ENCODE measurements at places on chromosomes 1 and 21.

- DNase-seq = no peak
Measured at GRCh38 chr1:12142141-12142823, 24.5 kb upstream of the TNFRSF1B start.

DNA sequence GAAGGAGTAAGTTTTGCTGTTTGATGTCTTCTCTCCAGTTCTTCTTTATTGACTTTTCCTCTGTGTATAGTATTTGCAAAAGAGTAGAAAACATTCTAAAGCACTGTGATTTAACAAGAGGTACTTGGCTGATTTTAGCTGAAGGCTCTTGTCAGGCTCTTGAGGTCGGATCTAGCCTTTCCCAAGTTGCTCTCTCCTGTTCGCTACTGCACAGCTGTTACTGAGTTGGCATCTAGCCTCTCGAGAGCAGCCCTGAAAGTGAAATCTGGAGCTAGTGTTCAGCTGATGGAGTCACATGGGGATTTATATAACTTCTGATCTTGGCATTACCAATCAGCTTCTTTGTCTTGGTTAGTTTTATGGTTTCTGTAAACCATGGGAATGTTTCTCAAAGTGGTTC, 193.1 kb downstream of the RYR2 start:
- DNase-seq = no peak

DNA sequence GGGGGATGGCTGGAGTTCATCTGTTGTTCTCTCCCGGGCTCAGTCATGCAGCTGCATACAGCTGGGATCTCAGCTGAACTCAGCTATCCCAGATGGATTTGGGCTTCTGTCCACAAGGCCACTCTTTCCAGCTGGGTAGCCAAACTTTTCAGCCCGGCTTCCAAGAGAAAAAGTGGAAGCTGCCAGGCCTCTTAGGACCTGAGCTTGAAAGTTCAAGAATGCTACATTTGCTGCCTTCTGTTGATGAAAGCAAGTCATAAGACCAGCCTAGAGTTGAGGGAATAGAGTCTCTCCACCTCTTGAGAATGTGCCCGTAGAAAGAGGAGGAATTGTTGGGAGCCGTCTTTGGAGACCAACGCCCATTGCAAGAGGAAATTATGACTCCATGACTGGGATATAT, 95.3 kb downstream of the C1orf21 start:
- DNase-seq = no peak

GRCh38 chr1:198929961-198930599, 291.2 kb downstream of the PTPRC start:
- no peak for DNase-seq

GRCh38 chr1:59046730-59047157, 250.2 kb upstream of the FGGY start:
- peak; percentile 8 for DNase-seq

DNA sequence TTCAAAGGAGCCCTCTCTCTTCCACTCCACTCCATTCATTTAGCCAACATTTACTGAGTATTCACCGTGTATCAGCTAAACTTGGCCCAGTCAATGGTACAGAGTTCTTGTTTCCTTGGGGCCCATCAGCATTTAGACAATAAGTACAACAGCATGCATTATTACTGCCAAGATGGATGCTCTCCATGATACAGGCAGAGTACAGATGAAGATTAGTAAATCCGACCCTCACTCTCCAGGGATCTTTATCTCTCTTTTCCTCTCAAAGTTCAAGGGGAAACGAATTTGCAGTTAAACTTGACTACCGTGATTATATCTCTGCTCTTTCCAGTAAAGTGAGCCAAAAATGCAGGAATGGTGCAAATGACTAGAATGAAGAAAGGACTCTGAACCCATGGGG, 184.6 kb upstream of the DUSP10 start:
- DNase-seq = no peak

DNA sequence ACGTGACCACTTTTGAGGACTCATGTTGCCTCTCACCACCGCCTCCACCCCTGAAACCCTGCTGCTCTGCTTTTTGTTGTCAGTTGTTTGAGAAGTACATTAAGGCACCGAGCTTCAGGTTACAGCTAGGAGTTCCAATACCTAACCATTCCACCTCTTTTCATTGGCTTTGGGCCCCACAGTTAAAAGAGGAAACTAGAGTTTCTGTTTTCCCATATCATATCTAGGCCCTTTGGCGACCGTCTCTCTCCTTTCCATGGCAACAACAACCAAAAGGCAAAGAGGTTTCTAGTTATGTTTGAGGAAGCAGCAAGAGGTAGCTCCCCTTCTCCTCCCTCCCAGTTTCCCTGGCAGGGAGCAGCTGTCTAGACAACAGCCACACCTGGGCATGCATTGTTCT, 5.9 kb downstream of the ANKRD35 start:
- DNase-seq = no peak

GRCh38 chr1:231636157-231636556, 9.6 kb downstream of the DISC1 start:
- DNase-seq = no peak

DNA sequence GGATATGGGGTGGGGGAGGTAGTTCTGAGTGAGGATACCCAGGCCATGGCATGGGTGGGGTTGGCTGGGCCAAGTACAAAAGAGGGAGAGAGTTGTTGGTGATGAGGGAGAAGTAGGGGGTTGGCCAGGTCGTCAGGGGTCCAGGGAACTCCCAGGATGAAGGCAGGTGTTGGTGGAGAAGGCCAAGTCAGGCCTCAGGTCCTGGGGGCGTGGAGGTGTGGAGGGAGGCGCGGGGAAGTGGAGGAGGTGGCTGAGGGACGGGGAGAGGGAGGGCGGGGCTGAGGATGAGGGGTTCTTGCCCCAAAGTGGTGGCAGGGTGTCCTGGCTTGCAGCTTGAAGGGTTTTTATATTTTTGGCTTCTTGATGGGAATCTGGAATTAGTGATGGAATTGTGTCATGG, 61.1 kb downstream of the FOXO6 start:
- DNase-seq = no peak

- DNase-seq = no peak
Measured at GRCh38 chr1:61942856-61943255, 200.6 kb downstream of the PATJ start.

GRCh38 chr1:29569971-29570634, 333.8 kb downstream of the PTPRU start:
- no peak for DNase-seq

- DNase-seq = peak; percentile 41
Measured at GRCh38 chr1:23743287-23744152, at the start of gene ELOA. Gene ELOA (plus strand): TSS chr1:23743471. CDS start chr1:23743504, 33 bp downstream.

GRCh38 chr1:9714257-9714718, 62.8 kb downstream of the PIK3CD start:
- DNase-seq = no peak

DNA sequence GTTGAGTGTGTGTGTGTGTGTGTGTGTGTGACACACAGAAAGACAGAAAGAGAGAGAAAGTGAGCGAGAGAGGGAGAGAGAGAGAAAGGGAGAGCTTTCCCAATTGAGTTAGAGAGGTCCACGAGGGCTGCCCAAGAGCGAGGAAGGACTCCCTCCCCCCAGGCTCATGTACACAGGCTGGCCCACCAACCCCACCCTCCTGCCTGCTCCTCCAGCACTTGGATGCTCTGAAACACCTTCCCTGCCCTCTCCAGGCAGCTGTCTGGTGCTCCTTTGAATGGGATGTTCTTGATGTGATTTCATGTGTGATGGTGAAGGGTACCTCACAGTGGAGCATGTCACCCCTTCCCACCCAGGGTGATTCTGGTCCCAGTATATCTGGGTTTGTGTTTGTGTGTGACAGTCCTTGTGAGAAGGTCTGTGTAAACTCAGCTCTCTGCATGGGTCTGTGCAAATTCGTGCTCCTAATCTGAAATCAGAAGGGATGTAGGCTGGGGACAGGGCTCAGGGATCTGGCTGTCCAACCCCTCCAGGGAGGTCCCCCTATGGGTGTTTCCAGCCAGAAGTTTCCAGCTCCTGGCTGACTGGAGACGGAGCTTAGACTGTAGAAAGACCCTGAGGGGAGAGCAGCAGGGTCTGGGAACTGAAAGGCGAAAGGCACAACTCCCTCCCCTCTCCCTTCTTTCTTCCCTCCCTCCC, 6.8 kb upstream of the PEAR1 start:
- DNase-seq = no peak

DNA sequence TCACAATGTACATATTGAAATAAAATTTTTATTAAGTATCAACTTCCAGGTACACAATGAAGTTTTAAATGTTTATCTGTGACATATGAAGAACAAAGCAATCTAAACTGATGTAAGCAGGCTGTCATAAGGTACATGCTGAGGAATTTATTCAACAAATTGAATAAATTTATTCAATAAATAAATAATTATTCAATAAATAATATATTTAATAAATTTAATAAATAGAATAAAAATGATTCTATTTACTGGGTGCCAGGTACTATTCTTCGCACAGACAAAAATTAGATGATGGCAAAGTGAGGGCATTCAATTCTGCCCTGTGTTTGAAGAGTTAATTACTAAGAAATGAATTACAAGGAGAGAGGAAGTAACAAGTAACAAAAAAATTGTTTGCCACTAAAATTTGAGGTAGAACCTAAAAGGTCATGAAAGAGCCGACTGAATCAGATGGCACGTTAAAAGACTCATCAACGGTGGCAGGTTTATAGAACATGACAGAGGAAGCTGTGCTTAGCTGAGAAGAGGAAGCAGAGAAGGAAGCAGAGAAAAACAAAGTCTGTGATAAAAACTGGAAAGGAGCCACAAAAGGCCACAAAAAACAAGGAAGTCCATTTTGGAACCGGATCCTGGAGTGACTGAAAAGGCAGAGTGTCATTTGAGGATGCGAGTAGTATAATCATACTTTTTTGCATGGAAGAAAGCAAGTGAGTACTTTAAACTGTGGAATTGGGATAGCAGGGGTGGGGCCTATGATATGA, 2.2 kb upstream of the USP24 start:
- DNase-seq = no peak

GRCh38 chr1:31771891-31772668, 7.9 kb upstream of the ADGRB2 start:
- no peak for DNase-seq

GRCh38 chr1:66283622-66284041, 250.3 kb upstream of the SGIP1 start:
- no peak for DNase-seq

GRCh38 chr1:157994704-157995582, 1.5 kb downstream of the KIRREL1 start:
- DNase-seq = no peak

DNA sequence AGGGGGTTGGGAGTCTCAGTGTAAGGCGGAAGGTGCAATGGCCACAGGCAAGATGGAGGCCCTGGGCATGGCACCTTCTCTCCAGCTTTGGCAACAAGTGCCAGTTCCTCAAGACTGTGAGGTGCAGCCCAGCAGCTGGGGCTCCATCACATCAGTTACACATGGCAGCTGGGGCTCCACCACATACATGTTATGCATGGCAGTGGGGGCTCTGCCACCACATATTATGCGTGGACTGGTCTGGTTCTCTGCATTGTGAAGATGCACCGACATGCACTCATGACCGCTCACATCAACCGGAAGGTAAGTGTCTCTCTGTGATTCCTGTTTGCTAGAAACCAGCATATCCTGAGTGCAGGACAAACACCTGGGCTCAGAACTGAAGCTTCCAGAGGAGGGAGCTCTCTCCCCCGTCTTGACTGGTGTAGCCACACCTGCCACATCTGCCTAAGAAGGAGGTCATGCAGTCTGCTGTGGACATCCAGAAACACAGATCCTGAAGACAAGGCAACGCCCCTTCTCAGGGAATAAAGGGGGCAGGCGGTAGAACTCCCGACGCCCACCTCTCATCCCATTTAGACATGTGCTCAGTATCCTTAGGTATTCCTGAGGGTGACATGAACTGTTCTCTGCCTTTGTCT, 104.1 kb upstream of the TMPRSS2 start:
- DNase-seq = no peak

DNA sequence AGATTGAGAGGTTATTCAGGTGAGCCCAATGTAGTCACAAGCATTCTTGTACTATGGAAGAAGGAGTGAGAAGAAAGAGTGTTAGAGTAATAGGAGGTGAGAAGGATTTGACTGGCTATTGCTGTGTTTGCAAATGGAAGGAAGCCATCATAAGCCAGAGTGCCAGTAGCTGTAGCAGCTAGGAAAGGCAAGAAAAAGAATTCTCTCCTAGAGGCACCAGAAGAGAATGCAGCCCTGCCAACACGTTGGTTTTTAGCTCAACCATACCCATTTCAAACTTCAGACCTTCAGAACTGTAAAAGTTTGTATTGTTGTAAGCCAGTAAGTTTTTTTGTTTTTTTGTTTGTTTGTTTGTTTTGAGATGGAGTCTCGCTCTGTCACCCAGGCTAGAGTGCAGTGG, 8.9 kb upstream of the IL12RB2 start:
- no peak for DNase-seq

DNA sequence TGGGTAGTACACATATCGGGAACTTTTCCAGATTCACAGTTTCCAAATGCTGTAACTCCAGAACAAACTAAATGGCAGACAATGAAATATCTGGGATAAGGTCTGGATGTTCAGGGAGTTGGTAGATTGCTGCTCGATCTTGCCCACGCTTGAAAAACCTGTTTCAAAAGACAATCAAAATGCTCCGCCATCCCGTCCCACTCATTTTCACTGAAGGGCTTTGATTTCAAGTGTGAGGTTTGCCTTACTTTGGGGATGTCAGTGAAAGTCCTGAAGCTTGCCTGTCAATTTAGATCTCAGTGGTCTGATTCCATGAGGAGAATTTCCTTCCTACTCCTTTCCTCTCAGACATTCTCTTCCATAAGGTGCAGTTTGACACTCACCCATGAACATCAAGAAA, 236.3 kb upstream of the KCNK2 start:
- no peak for DNase-seq

- no peak for DNase-seq
Measured at GRCh38 chr1:168127503-168127902, 9.2 kb downstream of the GPR161 start.

- DNase-seq = no peak
Measured at GRCh38 chr1:103783944-103784377, 34.3 kb downstream of the AMY1C start.

DNA sequence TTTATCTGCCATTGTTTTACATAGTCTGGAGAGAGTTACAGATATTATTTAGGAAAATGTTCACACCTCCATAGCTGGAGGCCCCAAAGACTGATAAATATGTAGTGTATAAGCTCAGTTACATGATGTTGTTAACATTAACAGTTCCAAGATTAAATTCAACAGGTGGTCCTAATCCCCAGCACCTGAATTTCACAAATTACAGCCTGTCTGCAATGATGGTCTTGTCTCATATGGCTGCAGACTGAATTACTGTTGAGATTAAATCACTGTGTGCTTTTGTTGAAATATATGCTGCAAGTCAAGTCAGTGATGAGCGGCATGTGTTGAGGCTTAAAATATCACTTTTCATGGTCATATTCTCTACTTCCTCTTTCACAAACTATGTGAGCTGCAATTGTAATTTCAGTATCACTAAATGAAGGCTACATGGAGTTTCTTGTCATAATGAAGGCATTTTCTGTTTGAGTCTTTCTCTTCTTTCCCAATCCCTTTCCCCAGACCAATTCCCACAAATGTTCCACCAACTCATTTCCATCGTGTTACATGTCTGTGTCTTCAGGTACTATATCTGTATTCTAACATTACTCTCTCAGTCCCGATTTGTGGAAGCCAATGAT, 4.2 kb downstream of the ST6GALNAC5 start:
- DNase-seq = no peak

- DNase-seq = no peak
Measured at GRCh38 chr1:215166886-215167285, 84.3 kb downstream of the KCNK2 start.

- DNase-seq = no peak
Measured at GRCh38 chr1:93252598-93252997, 72.1 kb downstream of the CCDC18 start.
